ENCODE measurements at places on chromosomes 6 and 20.

- peak; percentile 96 for DNase-seq
Observed at GRCh38 chr6:3803627-3804468, 45.3 kb upstream of the FAM50B start.

DNA sequence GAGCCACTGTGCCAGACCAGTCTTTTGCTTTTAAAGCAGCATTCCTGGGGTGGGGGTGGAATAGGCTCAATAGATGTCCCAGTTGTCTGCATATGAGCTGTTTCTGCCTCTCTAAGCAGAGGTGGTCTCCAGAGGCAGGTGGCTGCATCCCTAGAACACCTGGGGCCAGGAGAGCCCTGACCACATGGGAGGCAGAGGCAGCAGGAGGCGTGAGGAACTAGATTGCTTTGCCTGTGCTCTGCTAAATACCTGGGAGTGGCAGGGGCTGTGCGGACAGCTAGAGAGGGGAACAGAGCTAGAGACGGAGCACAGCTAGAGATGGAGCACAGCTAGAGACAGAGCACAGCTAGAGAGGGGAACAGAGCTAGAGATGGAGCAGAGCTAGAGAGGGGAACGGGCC lies 29.1 kb upstream of the CLDN20 start:
- no peak for DNase-seq

- no peak for DNase-seq
Observed at GRCh38 chr6:25477006-25477590, 174.9 kb upstream of the SCGN start.

- DNase-seq: no peak
Observed at GRCh38 chr6:158774717-158775449, 44.3 kb downstream of the EZR start.
